ENCODE measurements at places on chromosomes 13 and 19. TPM values are rescaled to one million over a fixed set of nuclear protein-coding genes. Genes with fewer than 3 reads are reported as not detected.

DNA sequence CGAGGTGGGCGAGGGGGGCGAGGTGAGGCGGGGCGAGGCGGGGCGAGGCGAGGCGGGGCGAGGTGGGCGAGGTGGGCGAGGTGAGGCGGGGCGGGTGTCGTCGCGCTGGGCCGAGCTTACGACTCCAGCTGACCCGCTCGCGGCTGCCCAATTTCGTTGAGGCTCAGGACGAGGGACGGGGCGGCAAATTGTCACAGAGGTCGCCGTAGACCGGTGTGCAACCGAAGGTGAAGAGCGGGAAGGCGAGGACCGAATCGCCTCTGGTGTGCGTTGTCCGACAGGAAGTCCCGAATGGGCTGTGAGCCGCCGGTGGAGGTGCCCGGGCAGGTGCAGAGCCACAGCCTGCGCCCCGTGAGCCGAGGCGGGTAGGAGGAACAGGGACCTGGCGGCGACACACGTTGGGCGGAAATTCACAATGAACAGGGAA lies at the start of gene LACC1:
TSS of gene LACC1 (plus strand) at position 150 of the 427 bp plus-strand sequence. CDS start 1,082 bp downstream, outside the sequence.
- no peak for DNase-seq

DNA sequence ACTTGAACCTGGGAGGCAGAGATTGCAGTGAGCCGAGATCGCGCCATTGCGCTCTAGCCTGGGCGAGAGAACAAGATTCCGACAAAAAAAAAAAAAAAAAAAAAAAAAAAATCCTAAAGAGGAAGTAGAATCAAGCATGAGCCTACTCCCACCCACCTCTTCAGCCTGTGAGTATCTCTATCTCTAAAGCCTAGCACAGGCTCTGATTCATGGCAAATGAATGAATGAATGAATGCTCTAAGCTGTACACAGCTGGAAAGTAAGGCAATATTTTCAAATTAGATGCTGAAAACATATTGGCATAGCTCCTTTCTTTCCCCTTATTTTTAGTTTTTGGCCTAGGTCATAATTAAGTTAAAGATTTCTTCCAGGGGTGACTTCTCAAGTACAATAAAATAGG lies 35.7 kb upstream of the FAM216B start:
- DNase-seq, result no peak

DNA sequence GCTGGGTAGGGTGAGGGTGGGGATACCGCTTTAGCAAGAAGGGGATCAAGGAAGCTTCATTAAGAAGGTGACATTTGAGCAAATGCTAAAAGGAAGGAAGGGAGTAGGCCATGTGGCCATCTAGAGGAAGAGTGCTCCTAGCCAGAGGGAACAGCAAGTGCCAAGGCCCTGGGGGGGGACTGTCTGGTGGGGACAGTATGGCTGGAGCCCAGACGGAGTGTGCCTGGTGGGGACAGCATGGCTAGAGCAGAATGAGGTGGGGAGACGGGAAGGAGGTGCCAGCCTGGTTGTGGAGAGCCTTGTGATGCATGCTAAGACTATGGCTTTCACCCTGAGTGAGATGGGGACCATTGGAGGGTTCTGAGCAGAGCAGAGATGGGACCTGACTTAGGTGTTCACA lies 2.1 kb upstream of the TGFB1 start:
- no peak for DNase-seq

GRCh38 chr19:45591004-45591637 lies 6.5 kb upstream of the OPA3 start:
- no peak for DNase-seq

DNA sequence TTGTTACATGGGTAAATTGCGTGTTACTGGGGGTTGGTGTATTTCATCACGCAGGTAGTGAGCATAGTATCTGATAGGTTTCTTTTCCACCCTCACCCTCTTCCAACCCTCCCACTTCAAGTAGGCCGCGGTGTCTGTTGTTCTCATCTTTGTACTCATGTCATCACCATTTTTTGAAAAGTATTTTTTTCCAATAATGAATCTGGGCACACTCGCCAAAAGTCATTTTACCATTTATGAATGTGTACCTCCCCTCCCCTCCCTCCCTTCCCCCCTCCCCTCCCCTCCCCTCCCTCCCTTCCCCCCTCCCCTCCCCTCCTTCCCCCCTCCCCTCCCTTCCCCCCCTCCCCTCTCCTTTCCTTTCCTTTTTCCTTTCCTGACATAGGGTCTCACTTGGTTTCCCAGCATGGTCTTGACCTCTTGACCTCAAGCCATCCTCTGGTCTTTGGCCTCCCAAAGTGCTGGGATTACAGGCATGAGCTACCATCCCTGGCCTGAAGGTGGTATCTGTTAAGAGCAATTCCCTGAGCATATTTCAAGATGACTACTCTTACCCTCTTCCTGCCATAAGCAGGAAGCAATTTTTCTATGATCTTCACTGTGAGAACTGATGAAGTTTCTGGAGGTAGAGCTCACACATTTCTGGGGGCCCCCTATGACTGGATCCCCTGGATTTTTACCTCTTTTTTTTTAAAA lies 15.7 kb downstream of the ZNF627 start:
- DNase-seq, result no peak

The CATSPERD gene
- total RNA-seq, result not detected

DNA sequence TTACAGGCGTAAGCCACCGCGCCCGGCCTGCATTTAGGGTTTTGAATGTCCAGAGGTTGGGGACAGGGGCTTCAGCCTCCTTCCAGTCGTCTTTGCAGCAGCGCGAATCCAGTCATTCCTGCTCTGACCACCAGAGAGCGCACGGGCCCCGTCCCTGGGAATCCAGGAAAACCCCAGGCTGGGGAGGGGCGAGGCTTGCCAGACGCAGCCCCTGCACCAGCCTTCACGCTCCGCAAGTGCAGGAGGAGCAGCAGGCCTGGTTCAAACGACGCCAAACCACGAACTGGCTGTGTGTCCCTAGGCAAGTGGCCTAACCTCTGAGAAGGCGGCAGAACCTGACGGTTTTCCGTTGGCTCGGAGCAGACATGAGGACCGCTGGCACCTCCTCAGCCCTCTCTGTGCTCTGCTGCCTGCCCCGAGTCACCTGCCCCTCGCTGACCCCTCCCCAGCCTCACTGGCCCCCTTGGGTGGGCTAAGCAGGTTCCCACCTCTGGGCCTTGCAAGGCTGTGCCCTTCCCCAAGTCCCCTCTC lies 2.0 kb upstream of the RNF126 start:
- peak; percentile 73 for DNase-seq

GRCh38 chr19:29530540-29531457 lies 5.0 kb downstream of the VSTM2B start:
- no peak for DNase-seq

- DNase-seq, result peak; percentile 48
Observed at GRCh38 chr13:48220981-48221685, 11.9 kb upstream of the ITM2B start.

The PDE4C gene
- total RNA-seq, result not detected

- DNase-seq, result no peak
Observed at GRCh38 chr19:46620716-46621115, 4.2 kb downstream of the PTGIR start.

DNA sequence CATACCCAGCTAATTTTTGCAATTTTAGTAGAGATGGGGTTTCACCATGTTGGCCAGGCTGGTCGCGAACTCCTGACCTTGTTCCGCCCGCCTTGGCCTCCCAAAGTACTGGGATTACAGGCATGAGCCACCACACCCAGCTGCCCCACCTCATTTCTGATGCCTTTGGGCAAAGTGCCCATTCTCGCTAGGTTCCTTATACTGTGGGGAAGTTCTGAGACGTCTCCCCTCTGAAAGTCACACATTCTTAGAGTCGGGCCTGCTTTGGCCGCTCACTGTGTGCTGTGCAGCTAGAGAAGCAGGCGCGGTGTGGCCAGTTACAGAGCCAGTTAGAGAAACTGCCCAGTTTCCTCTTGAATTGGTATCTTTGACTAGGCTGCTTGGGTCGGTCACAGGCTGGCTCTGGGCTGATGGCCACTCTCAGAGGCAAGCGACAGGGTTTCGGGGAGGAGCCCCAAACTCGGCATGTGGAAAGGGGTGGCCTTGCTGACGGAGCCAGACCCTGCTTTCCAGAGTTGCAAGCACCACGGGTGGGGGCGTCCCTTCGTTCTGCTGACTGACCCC lies 18.0 kb downstream of the PRAM1 start:
- DNase-seq, result no peak

- peak; percentile 98 for DNase-seq
Observed at GRCh38 chr13:41456768-41457588, at the start of gene RGCC. TSS of gene RGCC (plus strand) at chr13:41457550. CDS start at chr13:41457708, 158 bp downstream.
